ENCODE measurements at places on chromosomes 7 and 10.

DNA sequence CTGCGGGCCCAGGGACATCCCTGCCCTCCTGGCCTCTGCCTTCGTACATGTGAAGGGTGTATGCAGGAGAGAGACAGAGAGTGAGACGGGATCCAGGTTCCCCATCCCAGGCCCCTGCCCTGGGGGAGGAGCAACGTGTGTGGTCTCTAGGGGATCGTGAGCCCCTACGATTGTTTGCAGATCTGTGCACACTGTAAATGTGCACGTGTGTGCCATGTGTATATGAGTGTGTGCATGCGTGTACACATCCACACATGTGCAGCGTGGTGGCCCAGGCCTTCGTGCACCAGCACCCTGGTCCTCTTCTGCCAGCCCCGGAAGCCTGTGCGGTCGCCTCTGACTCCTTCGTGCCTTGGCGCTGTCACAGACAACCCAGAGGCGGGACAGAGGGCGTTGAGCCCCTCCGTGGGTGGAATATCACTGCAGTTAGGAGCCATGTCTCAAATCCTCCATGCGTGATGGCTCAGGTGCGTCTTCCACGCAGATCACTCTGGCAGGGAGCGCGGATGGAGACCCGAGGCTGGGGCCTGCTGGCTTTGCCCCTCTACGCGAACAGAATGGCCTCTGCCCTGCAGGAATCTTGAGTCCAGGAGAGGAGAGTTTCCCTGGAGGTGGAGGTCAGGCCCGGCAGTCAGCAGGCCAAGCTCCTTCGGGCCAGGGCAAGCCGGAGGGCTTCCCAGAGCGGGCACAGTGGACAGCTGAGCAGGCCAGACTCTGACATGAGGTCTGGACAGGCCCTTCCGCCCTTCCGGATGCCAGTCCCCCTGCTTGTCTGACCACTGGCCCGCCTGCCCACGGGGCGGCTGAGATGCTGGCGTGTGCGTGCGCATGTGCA lies 97.5 kb downstream of the UNCX start:
- DNase-seq = no peak

DNA sequence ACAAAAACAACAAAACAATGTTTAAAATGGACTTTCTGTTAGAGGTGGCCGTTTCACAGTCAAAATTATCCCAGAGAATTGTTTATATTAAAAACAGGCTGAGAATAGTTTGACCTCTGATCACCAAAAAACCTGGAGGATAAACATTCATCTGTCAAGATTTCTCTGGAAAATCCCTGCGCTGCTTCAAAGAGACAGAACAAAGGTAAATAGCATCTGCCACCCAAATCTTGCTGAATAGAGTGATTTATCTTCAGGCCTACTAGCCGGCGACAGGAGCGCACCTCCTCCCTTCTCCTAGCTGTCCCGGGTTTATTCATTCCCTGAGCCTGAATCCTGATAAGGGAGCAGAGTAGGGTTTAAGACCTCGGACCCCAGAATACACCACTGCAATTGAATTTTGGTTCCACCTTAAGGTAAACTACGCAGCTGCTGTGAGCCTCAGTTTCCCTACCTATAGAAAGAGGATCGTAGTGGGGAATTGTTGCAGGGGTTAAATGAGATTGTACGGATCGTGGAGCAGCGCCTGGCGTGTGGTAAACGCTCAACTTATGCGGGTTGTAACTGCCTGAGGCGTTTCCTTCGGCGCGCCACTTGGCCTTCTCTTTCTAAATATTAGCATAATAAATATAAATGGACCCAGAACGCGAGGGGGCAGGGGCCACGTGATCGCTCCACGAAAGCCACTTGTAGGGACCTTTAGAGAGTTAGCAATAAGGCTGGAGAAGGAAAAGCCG lies 498 bp upstream of the ST7 start:
- peak; percentile 64 for DNase-seq

- DNase-seq = no peak
These were observed 75.9 kb downstream of the PFKFB3 start for GRCh38 chr10:6278519-6279120.

GRCh38 chr10:57905861-57906260 lies 361.8 kb downstream of the IPMK start:
- no peak for DNase-seq

DNA sequence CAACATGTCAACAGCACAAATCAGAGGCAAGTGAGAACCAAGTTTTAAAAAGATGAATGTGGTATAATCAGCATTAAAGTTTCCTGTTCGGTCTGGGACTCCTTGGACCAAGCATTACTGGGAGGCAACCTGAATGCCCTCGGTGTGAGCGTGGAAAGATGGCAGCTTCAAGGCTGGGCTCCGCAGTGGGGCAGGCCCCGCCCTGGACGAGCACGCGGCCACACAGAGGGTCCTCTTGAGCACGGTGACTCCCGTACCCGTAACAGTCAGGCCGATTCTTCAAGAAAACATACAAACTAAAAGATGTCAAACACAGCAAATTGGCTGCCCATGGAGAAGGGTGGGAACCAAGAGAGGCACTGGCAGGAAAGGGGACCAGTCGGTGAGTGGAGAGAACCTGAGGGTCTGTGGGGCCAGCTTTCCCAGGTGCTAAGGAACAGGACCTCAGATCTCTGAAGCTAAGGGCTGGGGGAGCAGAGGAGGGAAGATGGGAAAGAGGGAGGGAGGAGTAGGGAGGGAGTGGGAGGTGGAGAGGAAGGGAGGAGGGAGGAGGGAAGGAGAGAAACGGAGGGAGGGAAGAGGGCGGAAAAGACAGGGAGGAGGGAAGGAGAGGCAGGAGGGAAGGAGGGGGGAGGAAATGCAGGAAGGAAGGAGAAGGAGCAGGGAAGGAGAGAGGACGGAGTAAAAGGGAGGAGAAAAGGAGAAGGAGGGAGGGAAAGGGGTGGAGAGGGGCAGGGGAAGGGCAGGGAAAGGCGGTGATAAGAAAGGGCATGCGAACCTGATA lies 71.2 kb upstream of the FAM20C start:
- DNase-seq = no peak
